ENCODE measurements at places on chromosomes 5 and 9.

GRCh38 chr5:86644843-86645242, 27.1 kb downstream of the COX7C start:
- no peak for DNase-seq

DNA sequence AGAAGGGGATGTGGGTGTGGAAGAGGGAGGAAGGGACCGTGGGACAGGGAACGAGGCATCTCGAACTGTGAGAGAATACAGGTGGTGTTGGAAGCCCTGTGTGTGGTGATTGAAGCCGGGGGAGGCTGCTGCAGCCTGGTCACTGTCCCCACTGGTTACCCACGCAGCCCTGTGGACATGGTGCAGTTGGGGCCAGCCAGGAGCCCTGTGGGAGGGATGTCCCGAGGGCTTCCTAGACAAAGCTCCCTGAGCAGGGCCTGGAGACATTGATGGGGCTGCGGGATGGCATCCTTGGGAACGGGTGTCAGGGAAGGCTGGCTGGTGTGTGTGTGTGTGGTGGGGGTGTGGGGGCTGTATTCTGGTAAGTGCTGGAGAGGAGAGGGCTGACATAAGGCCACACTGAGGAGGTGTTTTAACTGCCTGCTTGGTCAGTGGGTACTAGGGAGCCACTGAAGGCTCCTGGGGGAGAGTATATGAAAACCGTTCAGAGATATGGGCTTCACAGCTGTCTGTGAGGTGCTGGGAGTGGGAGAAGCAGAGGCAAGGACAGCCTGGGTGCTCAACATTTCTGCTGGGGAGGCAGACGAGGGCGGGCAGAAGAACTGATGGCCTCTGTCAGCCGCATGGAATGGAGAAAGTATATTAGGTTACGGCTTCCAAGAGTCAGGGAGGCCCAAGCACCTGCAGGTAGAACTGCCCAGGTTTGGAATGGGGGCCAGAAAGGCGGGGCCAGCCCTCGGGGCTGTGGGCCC, 20.0 kb downstream of the WNK2 start:
- no peak for DNase-seq

GRCh38 chr5:1542781-1543180, 19.0 kb upstream of the LPCAT1 start:
- DNase-seq = peak; percentile 77

GRCh38 chr5:134656690-134657089, 8.1 kb downstream of the SEC24A start:
- DNase-seq = no peak

- no peak for DNase-seq
These were observed 344.7 kb upstream of the RGMB start for GRCh38 chr5:98428806-98429205.

DNA sequence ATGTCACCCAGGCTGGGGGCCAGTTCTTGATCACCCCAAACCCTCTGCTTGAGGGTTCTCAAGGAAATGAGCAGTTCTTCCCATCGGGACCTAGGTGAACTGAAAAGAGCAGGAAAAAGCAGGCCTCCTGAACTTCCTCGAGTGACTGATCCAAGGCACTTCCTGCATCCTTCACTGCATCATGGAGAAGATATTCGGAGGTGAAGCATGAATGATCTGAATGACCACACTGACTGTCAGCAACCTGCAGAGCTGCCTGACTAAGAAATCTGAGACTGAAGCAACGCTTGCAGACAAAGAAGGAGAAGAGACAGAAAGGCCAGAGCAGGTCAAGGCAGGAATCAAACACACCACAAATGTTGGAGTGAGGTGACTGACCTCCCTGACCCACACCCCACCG, 420.2 kb downstream of the AGTPBP1 start:
- DNase-seq = no peak

- DNase-seq = no peak
These were observed 66.4 kb upstream of the ZNF608 start for GRCh38 chr5:124812771-124813358.

DNA sequence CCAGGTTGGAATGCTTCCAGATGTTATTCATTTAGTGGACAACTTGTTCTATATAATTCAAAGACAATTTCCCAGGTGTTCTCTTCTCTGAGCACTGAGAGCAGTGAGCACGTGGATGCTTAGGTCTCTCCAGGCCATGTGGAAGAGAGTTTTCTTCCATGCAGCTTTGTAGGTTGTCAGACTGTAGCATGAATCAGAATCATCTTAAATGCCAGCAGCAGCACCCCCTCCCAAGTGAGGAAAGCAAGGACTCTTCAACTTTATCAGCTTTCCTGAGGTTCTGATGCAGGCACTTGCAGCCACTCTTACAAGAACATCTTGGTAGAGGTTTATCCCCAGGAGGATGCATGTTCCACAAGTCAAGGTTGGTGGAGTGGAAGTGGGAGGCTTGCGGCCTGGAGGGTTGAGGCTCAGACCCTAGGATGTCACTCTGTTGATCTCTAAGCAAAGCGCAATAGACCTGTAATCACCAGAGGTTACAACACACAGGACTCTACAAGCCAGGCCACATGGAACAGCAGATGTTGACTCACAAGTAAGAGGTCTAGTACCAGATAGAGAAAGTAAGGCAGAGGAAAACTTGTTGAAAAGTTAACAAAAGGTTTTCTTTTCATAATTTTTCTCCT, 47.7 kb downstream of the UGCG start:
- no peak for DNase-seq

GRCh38 chr9:34500623-34501267, 22.0 kb downstream of the ENHO start:
- DNase-seq = no peak

DNA sequence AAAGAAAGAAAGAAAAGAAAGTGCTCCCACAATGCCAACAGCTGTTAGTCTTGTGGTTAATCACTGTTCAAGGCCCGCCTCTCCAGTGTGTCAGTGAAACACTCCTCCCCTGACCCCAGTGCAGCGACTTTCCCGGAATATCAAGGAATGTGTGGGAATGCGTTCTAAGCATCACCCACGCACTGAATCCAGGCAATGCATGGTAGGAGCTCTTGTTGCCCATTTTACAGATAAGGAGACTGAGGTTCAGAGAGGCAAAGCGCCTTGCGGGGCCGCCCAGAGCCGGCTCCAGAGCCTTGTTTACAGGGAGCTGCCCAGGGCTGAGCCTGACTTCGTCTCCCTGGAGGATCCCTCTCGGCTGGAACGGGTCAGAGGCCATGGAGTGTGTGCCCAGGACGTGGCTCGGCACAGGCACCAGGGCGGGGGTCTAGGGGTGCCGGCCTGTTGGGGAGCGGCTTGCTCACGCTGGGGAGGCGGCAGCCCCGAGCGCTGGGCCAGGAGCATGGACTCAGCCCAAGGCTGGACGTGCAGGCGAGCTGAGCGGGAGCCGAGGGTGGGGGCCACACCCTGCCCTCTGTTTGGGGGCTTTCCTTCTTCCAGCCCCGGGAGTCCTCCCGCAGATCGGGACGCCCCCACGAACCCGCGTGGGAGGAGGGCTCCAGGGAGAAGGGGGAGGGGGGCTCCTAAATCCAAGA, 823 bp downstream of the ST6GALNAC6 start:
- DNase-seq = no peak

Measured in cardiac septum (tissue), 1 donor.